ENCODE measurements at places on chromosomes 7 and 10.

- no peak for DNase-seq
Measured at GRCh38 chr7:156021471-156021870, 209.2 kb upstream of the SHH start.

- no peak for DNase-seq
Measured at GRCh38 chr7:38844952-38845563, 63.9 kb downstream of the VPS41 start.

- no peak for DNase-seq
Measured at GRCh38 chr10:22823109-22823508, 104.7 kb upstream of the ARMC3 start.

GRCh38 chr10:133135116-133135465, 24.9 kb upstream of the KNDC1 start:
- no peak for DNase-seq

DNA sequence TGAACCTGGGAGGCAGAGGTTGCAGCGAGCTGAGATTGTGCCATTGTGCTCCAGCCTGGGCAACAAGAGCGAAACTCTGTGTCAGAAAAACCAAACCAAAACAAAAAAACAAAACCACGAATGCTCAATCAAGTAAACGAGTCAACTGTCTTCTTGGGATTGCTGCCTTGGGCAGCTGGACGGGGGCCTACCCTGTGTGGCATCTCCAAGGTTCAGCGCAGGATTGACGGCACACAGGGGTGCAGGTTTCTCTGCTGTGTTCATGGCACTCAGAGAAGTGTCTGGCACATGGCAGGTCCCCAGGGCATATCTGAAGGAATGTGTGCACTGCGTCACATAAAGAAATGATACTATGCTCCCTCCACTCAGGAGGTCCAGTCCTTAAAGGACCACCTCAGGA, 25.2 kb upstream of the CRYGN start:
- no peak for DNase-seq

DNA sequence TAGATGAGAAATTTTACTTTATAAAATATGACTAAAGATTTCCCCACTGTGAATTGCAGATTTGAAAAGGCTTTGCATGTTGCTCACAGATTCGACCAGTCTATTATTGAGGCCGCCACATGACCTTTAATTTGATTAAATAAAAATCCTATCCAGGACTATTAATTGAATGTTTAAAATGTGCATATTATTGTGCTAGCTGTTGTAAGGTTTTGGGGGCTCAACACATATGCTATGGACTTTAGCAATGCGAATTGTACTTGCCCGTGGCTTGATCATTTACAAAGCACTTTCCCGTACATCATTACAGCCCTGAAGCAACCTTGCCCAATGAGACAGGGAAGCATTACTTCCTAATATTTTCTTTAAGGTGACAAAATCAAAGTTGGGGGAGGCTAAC, 243.0 kb downstream of the ACTR3B start:
- no peak for DNase-seq

DNA sequence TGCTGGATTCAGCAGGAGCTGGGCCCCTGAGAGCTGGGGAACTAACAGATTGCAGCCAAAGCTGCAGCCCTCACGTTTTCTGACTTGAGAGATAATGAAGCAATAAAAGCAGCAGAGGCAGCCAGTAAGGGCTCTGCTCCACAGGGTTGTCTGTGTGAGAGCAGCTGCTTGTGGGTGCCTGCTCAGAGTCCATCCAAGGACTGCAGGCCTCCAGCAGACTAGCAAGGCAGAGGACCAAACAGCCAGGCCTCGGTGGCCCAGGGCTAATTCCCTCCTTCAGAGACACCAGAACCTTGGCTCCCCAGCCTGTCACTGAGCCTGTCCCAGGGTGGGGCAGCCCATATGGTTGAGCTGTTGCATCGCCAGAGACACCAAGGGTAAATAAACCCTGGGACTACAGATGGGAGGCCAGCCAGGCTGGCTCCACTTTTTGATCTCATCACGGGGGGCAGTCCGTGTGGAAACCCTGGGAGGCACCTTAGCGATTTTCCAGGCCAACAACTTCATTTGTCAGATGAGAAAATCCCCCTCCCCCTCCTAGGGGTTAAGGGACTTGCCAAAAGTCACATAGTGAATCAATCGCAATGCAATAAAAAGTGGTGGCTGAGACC, 229.2 kb downstream of the WDR11 start:
- no peak for DNase-seq

- DNase-seq, result no peak
Measured at GRCh38 chr7:86784765-86785164, 141.1 kb downstream of the GRM3 start.

GRCh38 chr10:21049482-21049881, 152.4 kb upstream of the NEBL start:
- DNase-seq, result no peak

GRCh38 chr10:118950997-118951637, 78.4 kb upstream of the NANOS1 start:
- no peak for DNase-seq

DNA sequence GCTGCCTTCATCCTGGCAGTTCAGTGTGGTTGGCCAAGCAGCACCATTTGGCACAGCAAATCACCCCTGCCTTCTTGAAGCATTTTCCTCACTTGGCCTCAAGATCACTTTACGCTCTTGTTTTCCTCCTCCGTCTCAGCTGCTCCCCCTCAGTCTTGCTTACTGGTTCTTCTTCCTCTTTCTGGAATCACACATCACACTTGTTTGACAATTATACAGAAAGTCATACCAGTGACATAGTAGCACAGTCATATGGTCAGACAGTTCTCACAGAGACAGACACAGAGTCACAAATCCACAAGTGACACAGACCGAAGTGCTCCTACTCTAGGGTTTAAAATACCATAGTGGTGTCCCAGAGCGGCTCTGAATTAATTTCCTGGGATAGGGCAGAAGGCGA, 43.8 kb upstream of the ARL4A start:
- DNase-seq, result no peak

DNA sequence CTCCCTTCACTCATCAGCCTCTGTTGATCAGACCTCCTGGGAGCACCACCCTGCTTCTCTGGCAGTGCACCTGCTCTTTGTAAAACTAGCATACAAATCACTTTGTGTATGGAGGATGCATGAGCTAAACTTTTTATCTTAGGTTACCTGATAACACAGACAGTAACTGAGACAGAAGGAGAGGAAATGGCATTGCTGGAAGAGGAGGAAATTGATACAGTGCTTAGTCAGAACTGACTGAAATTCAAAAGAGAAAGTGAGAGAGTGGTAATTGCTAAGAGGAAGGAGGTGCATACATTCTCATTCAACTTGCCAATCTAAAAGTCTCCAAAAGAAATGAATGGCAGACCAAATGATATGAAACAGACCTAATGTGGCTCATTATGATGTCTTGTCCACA, 1120.7 kb downstream of the GATA3 start:
- no peak for DNase-seq

DNA sequence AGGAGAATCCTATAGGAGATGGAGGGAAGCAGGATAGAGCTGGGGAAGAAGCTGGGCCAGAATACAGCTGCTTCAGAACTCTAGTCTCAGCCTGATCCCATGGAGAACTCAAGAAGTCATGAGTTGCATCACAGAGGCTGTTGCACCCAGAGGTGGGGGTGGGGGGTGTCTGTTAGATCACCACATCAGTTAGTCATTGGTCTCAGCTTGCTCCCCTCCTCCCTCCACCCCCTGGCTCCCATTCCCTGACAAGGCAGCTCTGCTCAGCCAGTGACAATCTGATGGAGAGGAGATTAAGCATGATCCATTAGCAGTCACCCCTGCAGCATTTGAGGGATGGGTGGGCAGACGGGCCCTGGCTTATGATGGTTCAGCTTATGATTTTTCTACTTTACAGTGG, 58.4 kb upstream of the FGL2 start:
- no peak for DNase-seq

- no peak for DNase-seq
Measured at GRCh38 chr7:70723339-70723738, 408.6 kb upstream of the GALNT17 start.

DNA sequence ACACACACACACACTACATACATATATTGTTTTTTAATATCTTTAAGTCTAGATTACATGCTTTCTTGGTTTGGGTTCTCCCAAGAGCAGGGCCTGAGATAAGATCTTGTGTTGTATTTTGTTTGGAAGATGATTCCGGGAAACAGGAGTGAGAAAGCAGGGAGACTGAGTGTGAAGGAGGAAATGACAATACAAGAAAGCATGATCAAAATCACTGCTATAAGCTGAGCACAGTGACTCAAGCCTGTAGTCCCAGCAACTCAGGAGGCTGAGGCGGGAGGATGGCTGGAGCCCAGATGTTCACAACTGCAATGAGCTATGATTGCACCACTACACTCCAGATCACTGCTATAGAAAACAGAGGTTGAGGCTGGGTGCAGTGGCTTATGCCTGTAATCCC, 267.6 kb downstream of the SKIDA1 start:
- no peak for DNase-seq

DNA sequence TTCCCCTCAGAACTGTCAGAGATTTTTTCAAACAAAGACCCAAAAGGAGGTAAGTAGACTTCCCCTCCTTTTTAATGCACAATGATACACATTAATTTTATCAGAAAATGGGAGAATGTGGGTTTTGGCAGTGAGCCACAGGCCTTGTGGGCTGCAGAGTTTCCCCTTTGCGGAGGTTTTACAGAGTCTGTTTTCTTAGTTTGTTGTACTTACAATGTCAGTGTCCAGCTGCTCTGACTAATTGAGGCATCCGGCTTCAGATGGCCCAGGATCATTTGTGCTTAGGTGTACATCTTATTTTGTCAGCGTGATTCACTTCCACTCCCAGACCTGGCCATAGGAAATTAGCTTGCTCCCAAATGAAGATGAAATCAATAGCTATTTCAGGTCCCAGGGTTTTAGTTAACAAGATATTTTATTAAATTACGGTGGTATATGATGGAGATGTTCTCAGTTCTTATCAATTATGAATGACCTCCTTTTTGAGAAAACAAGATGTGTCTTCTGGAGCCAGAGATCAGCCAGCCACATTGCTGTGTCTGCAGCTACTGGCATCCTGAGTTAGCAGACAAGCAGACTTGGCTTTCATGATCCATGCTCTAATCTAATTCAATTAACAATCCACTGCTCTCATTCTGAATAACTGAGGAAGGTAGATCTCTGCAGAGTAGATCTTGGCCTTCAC, 1086.6 kb upstream of the SORCS1 start:
- DNase-seq, result no peak

DNA sequence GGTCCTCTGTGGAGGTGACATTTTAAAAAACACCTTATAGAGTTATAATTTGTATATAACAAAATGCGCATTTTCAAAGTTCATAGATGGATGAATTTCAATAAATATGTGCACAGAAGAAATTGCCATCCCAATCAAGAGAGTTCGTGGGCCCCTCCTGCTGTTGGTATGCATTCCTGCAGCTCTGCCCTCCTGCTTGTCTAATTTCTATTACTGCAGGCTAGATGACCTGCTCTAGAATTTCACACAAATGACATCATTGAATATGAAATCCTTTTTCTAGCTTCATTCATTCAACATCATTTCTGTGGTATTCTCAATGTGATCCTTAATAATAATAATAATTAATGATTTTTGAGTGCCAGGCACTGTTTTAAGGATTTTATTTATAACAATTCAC, 348.2 kb downstream of the SDK1 start:
- no peak for DNase-seq

- peak; percentile 21 for DNase-seq
Measured at GRCh38 chr10:74177140-74177677, 26.2 kb downstream of the ADK start.

DNA sequence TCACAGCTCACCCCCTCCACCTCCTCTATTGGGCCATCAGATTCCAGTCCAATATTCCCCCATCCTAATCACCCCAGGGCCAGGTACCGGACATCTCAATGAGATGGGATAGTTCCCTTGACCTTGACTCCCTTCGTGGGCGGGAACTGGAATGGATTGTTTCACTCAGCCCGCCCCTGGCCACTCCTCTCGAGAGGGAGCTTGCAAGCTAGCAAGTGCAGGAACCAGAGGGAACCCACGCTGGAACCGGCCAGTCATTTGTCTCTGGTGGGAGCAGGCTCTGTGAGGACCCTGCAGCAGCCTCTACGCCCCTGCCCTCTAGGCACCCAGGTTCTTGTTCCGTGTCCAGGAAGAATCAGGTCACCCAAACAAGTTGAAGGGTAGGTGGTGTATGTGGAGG, 11.0 kb upstream of the RADIL start:
- no peak for DNase-seq

DNA sequence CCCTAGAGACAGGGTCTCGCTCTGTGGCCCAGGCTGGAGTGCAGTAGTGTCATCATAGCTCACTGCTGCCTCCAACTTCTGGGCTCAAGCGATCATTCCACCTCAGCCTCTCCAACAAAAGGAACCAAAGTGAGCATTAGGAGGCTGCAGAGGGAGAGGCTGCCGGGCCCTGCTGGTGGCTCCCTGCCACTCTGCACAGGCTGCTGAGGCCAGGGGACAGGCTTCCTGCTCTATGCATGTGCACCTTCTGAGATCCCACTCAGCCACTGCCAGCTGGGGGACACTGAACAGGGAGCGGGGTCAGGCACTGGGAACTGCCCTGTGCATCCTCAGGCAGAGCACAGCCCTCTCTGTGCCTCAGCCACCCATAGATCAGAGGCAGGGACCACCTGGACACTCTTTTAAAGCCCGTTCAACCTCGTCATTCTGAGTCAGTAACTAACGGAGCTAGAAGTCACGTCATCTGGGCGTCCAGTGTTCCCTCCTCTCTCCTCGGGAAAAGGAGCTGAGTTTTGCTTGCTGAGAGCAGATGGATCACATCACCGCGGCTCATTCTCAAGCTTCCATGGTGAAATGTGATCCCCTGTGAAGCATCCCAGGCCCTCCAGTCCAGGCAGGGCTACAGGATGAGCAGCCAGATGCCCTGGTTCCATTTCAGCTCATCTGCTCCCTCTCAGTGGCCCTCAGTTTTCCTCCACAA, 109.6 kb downstream of the MYL10 start:
- no peak for DNase-seq

GRCh38 chr10:3750006-3750816, 34.8 kb downstream of the KLF6 start:
- DNase-seq, result no peak

DNA sequence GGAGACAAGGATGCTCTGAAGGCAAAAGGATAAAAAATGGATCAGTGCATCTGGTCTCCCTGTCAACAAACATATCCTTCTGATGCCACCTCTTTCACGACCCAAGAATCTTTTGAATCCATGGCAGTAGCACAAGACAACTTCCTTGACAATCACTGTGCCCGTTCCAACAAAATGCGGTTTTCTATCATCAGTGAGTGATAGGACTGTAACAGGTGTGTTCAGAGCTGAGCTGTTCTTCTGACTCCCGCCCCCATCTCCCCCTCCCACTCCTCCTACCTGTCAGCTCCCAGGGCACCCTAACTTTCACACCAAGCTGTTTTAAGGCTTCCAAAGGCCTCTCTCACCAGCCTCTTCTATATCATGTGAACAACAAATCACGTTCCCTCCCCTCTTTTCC, 74.8 kb downstream of the PARD3 start:
- no peak for DNase-seq

- no peak for DNase-seq
Measured at GRCh38 chr7:94393246-94394108, 1.2 kb upstream of the COL1A2 start.

Measured in stimulated activated CD8-positive, alpha-beta memory T cell treated with anti-CD3 and anti-CD28 coated beads, Interleukin-15, amount 100 ng/mL, for 24 hours (primary cell).